ENCODE measurements at places on chromosomes 6 and 20.

GRCh38 chr6:54020334-54020733, 90.9 kb upstream of the MLIP start:
- no peak for DNase-seq

DNA sequence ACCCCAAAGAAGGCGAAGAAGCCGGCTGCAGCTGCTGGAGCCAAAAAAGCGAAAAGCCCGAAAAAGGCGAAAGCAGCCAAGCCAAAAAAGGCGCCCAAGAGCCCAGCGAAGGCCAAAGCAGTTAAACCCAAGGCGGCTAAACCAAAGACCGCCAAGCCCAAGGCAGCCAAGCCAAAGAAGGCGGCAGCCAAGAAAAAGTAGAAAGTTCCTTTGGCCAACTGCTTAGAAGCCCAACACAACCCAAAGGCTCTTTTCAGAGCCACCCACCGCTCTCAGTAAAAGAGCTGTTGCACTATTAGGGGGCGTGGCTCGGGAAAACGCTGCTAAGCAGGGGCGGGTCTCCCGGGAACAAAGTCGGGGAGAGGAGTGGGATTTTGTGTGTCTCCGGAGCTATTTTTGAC, 69.6 kb downstream of the HFE start:
- peak; percentile 34 for DNase-seq

GRCh38 chr6:134111062-134111677, 58.7 kb upstream of the SLC2A12 start:
- peak; percentile 10 for DNase-seq

DNA sequence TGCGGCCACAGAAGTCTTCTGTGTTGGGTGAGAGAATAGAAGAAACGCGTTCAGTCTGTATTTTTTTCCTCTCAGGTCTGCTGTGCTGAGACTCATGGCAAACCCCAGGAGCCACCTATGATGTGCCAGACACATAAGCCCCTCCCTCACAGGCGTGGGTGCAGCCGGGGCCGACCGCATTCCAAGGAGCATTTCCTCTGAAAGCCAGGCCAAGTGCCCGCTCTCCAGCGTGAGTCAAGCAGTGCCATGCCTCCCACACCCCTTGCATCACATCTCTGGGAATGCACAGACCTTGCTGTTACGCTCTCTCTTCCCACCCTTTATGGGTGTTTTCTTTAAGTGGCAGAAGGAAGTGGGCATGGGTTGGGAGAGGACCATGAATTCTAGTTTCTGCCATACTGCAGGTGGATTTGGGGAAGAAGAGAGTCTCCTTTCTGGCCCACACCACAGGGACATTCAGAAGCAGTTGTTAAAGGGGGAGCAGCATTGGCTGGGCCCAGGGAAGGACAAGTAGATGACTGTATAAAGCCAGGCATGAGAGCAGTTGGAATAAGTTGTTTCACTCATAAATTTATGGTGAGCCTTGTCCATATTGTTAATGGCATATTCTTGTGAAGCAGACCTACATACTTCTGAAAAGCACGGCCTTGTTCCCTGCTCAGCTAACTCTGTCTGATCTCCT, 37.1 kb upstream of the TFAP2A start:
- DNase-seq = no peak

- DNase-seq = no peak
Observed at GRCh38 chr20:10074513-10074912, 39.7 kb downstream of the ANKEF1 start.

DNA sequence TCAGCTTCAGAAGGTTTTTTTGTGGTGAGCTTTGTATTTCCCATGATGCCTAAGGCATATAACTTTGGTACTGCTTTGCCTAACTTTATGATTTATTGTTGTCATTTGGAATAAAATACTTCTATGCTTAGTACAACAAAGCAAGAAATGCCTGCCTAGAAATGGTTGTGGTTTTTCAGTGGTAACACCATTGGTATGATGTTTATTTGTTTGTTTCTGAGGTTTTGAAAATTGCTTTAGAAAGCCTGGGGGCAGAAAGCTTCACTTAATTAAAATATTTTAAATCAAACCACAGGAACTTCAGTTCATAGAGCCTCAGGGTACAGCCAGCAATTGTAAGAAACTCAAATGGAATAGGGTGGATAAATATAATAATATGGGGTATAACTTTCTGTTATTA, 351.2 kb upstream of the MAP3K7 start:
- no peak for DNase-seq

DNA sequence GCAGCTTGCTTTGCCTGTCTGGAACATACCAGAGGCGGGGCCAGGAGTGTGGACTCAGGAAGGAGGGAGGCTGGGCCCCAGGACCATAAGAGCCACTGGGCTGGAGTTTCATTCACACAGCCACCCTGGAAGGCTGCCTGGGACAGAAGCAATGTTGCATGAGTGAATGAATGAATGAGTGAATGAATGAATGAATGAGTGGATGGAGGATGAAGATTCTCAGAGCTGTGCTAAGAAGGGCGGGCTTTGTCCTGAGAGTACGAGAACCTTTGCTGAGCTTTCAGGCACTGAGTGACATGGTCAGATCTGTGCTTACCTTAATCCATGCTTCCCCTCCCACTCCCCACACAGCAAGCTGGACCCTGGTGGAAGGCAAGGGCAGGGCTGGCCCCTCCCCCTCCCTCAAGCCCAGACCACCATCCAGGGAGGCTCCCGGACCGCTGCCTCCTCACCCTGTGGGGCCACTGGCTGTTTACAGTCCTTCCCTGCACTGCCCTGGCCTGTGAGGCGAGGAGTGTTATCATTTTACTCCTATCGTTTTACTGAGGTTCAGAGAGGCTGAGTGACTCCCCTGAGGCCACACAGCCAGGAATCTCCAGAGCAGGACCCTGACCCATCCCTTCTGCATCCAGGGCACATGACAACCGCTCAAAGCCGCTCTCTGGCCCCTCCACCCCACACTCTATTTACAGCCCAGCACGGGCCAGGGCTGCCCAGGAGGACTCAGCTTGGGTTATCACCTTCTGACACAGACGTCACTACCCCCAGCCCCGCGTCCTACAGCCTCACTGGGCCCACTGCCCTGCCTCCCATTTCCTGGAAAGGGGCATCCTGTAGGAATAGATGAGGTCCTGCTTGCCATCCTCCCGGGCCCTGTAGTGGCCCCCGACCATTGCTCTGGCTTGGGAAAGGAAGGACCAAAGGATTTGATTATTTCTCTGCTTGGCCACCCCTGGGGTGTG, 269.7 kb downstream of the TAF4 start:
- no peak for DNase-seq

- no peak for DNase-seq
Observed at GRCh38 chr20:61123286-61123685, 128.8 kb upstream of the CDH4 start.

GRCh38 chr20:20022498-20022897, 5.3 kb downstream of the NAA20 start:
- DNase-seq = no peak

DNA sequence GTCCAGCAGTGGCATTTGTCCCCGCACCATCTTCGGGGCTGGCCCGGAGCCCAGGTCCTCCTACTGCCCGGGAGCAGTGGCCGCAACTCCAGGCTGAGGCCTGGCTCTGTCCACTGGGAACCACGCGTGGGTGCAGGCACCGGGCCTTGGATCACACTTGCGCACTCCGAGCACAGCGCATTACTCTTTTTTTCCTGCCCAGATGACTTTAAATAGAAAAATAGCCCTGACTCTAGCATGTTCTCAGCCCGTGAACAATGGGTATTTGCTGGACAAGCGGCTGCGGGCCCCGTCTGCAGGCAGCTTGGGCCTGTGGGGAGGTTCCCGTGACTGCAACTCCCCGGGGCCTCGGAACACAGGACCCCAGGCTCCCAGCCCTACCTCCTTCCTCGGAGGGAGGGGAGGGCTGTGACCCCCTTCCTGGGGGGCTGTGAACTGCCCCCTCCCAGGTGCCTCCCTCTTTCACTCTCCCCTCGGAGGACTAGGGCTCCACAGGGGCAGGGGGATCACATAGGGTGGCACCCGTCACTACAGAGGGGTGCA, 162.2 kb downstream of the TBXT start:
- no peak for DNase-seq

GRCh38 chr20:51385646-51386530, 156.6 kb downstream of the NFATC2 start:
- DNase-seq = no peak

GRCh38 chr6:160424256-160424655, 76.1 kb downstream of the SLC22A3 start:
- DNase-seq = no peak

- DNase-seq = no peak
Observed at GRCh38 chr20:63704749-63705117, 3.0 kb downstream of the ARFRP1 start.

- no peak for DNase-seq
Observed at GRCh38 chr20:23120936-23121750, 35.0 kb upstream of the CD93 start.

- no peak for DNase-seq
Observed at GRCh38 chr6:154202339-154202738, 154.3 kb downstream of the IPCEF1 start.
